Transverse colon (tissue), 4 donors: ENCODE measurements at places on chromosomes 12 and 14. TPM values are rescaled to one million over a fixed set of nuclear protein-coding genes. Genes with fewer than 3 reads are reported as not detected.

DNA sequence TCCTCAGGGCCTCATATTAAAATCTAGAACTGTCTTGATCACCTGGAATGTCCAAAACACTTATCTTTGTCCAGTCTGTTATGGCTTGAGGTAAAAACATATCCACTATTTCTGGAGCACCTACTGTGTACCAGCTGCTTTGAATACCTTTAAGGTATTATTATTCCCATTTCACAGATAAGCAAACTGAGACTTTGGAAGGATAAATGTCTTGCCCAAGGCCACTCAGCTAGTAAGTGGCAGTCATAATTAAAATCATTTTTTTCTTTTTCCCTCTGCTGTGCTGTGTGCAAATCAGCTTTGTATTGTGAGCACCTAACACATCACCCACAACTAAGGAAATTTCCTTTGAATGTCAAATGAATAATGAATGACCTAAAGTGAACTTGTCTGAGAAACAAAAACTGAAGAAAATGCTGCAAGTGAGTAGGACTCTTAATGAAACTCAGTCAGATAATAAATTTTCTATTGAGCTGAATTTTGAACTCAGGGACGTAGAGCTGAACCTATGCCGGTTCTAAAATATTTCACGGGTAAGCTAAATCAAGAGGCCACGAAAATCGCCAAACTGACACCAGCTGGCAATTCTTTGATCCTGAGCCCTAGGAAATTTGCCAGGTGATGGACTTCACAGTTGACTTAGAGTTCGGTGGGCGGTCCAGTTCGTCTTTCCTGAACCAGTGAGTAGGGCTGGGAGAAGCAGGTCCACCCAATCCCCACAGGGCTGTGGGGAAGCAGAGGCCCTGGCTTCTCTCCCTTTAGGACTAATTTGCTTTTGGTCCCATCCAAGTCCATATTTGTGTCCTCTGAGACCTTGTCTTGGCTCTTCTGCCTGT, 159.7 kb upstream of the PWP1 start:
- DNase-seq = no peak

The HPD gene
- total RNA-seq = not detected

DNA sequence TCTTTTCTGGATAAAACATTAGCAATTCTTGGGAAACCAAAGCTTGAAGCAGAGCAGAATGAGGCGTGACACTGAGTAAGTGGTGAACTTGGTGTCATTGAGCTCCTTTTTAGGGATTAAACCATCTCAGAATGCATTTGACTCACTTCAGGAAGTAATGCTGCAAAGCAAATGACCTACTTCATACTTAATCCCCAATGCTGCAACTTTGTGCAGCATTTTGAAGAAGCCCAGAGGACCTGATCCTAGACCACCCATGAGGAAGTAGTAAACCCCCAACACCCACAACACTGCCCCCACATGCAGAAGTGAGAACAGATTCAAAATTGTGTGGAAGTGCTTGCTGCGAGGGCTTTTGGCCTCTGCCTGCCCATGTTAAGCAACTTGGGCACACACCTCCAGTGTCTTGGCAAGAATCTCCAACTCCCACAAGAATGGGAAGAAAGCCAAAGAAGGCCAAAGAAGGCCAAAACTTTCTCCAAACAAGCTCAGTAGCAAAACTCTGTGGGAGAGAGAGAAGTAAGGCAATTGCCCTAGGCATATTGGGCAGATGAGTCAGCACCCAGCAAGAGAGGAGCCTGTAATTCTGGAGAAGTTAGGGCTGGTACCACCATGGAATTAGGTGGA, 69.2 kb upstream of the ETV6 start:
- no peak for DNase-seq

DNA sequence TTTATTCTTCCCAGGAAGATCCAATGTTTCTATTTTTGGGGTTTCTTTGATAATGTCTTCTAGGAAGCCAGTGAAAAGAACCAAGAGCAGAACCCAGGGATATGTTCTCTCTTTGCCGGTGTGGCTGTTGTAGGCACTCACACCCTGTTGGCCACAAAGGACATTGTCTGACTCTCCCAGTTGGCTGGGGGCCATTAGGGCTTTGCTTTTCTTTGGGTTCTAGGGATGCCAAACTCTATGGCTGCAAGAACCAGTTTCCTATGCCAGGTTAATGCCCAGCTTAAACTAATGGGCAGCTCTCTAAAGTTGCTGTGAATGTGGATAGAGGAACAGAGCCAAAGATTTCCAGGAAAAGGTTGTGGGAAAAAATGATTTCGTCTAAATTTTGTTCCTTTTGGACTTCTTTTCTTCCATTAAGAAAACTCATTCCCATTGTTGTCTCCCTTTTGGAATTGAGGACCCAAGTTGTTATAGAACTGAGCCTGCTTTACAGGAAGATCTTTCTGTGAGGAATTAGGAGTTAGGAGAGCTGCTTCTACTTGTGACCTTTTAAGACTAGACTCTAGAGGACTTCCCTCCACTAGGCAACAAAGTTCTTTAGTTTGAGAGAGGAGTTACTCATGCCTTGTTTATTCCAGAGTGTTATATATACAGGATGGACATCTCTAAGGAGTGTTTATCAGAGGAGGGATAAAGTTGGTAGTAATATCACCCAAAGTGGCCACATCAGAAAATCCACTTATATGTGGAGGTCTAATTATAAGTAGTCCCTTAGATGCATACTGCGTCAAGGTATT, 13.1 kb downstream of the COPZ1 start:
- DNase-seq = no peak

DNA sequence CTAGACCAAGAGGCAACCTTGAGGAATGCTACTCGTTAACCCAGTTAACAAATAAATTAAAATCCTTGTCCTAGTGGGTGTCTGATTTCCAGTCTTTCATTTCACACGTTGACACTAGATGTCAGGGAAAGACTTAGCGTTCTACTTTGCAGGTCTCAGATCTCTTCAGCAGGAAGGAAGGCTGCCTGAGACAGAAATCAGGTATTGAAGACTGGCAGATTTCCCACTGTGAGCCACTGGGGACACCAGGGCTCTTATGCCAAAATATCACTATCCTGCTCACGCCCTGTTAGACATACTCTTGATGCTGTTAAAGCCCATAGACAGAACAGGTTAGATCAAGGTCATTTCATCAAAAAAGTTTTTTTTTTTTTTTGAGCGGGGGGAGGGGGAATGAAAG, 33.0 kb downstream of the EMP1 start:
- DNase-seq = no peak
